ENCODE measurements at places on chromosomes 6 and 20.

DNA sequence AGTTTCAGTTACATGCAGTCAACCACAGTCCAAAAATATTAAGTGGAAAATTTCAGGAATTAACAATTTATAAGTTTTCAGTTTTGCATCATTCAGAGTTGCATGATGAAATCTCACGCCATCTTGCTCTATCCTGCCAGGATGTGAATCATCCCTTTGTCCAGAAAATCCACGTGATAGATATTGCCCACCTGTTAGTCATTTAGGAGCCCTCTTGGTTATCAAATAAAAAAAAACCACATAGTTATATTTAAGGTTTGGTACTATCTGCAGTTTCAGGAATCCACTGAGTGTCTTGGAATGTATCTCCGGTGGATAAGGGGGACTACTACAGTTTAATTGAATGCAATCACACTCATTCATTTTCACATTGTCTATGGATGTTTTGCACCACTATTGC is 1249.0 kb upstream of the CITED2 start:
- peak; percentile 91 for DNase-seq

DNA sequence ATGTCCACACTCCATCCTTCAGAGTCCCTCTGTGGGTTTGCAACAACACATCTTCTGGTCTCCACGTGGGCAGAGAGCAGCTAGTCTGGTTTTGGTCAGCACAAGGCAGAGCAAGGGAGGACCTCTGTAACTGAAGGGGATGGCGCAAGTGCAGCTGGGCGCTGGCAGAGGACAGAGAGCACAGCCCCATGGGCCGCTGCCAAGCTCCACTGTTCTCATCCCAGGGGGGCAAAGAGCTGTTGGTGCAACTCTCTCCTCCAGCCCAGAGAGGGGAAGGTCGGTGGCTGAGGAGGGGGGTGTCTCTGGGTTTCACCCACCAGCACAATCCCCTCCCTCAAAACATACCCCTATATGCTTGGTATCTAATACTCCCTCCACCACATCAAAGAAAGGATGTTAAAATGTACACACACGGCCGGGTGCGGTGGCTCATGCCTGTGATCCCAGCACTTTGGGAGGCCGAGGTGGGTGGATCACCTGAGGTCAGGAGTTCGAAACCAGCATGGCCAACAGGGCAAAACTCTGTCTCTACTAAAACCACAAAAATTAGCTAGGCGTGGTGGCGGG is 9.1 kb downstream of the ATP9A start:
- peak; percentile 43 for DNase-seq

- no peak for DNase-seq
Measured at GRCh38 chr6:154596009-154596408, 85.5 kb upstream of the CNKSR3 start.

GRCh38 chr6:107419733-107420132 is 39.6 kb downstream of the PDSS2 start:
- no peak for DNase-seq

DNA sequence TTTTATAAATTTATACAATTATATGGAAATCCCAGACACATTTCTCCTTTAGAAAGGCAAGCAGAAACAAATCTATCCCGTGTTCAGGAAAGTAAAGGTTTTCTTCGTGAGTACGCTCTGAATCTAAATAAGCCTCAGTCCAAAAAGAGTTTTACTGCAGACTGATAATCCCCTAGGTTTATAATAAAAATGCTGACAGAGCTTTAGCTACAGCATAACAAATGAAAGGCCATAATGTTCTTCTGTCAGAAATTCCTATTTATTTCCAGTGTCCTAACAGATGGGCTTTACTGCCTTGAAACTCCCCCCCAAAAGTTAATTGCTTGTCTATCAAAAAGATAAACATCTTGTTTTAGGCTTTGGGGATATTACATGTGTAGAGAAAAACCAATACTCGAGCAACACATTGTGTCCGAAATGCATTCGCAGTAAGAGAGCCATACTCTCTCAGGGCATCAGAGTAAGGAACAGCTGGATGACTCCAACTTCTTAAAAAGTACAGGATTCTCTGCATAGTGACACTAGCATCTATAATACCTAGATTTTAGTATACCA is 109.0 kb downstream of the PRKN start:
- no peak for DNase-seq

GRCh38 chr6:161198783-161199460 is 74.9 kb downstream of the AGPAT4 start:
- no peak for DNase-seq

- no peak for DNase-seq
Measured at GRCh38 chr6:117906507-117906957, 532 bp upstream of the SLC35F1 start.

- DNase-seq: no peak
Measured at GRCh38 chr6:11730641-11731040, 48.0 kb downstream of the ADTRP start.

DNA sequence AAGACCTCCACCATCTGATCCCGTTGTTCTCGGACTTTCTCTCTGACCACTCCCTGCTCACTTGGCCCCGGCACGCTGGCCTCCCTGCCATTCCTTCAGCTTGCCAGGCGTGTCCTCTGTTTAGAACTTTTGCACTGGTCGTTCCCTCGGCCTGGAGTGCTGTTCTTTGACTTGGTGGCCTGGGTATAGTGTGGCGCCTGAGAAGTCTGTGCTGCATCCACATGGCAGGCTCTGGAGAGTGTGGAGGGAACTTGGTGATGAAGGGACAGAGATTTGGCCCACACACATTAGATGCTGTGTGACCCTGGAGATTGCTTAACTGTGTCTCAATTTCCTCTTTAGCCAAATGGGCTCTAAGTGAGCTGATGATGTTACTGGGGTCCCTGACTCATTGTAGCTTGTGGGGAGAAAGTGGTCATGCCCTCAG is 13.0 kb upstream of the TGM2 start:
- DNase-seq: peak; percentile 44

DNA sequence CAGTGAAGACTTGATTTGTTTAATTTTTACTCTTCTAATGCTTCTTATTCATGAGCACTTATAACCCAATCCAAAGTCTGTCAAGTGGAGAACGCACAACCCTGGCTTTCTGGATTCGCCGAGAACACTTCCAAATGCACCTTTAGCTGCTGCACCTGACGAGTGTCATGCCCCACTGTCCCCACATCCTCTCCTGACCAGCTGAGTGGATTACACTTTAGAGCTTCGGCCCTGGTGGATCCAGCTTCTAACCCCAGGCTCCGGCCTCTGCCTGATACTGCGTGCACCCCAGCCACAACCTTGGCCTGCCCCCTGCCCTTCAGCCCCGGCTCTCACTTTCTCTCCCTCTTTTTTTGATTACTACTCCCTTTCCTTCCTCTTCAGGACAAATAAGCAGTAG is 258.8 kb downstream of the TMEM242 start:
- DNase-seq: no peak

GRCh38 chr20:47293631-47294030 is 62.9 kb downstream of the ZMYND8 start:
- DNase-seq: no peak

GRCh38 chr20:43238833-43239232 is 49.1 kb upstream of the PTPRT start:
- DNase-seq: no peak

DNA sequence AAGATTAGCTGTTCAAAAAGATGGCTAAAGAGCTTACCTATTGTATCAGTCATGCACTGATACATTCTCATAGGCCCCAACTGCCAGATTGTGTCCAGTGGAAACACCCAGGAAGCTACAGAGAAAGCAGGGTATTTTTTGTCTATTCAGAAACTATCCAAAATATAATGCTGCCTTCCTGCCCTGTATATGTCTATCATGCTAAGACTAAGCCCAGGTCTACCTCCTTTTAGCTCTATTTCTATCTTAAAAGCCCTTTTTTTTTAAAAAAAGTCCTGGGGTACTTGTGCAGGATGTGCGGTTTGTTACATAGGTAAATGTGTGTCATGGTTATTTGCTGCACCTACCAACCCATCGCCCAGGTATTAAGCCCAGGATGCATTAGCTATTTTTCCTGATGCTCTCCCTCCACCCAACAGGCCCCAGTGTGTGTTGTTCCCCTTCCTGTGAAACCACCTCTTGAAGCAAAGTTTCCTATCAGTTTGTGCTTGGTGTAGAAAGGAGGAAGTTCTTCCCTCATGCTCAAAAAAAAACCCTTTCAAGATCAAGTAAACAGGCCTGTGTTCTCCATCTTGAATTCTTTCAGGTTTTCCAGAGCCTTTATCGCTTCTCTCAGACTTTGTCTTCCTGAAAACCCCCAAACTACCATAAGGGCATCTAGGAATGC is 514 bp downstream of the DEFB129 start:
- DNase-seq: no peak

DNA sequence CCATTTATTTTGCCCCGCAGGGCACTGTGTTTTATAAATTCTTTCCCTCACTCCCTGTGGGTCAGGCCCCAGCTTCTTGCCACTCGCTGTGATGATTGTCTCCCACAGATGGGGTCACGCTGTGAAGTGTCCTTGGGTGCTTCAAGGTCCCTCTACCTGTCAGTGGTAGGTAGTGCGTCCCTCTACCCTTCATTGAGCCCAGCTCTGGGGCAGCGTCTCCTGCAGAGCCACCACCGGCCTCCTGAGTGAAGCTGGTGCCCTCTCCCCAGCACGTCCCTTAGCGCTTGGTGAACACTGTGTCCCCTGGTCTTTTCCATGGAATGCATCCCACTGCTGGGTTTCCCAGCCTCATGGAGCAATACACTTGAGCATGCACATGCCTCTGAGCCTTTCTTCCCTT is 108.2 kb downstream of the NRN1 start:
- DNase-seq: no peak

DNA sequence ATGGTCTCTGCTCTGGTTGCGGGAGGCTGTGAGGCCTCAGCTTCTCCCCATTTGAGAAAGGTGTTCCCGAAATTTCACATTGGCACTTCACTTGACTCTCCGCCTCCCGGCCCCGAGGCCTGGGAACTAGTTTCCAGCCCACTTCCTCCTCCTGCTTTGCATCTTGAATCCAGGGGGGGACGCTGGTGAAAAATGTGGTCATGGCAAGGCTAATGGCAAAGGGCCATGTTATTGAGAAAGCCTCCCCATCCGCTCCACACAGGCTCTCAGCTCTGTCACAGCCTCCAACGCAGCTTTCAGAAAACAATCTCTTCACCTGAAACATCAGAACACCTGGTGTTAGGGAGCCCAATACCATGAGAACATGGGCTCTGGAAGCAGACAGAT is 5.6 kb downstream of the PLAGL2 start:
- DNase-seq: no peak

- DNase-seq: no peak
Measured at GRCh38 chr20:47346172-47346571, 10.3 kb downstream of the ZMYND8 start.

GRCh38 chr6:27617700-27618689 is 145.1 kb upstream of the ZNF184 start:
- DNase-seq: no peak

- DNase-seq: peak; percentile 52
Measured at GRCh38 chr20:46928580-46929132, 34.0 kb downstream of the EYA2 start.

GRCh38 chr20:20317621-20318364 is 50.1 kb upstream of the INSM1 start:
- DNase-seq: no peak

DNA sequence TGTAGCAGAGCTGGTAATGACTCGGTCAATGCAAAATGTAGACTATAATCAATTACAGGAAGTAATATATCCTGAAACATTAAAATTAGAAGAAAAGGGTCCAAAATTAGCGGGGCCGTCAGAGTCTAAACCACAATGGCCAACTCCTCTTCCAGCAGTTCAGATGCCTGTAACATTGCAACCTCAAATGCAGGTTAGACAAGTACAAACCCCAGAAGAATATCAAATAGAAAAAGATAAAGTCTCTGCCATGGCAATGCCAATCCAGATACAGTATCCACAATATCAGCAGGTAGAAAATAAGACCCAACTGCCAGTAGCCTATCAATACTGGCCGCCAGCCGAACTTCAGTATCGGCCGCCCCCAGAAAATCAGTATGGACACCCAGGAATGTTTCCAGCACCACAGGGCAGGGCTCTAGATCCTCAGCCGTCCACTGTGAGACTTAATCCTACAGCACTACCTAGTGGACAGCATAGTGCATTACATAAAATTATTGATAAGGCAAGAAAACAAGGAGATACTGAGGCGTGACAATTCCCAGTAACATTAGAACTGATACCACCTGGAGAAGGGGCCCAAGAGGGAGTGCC is 158.4 kb downstream of the GPX5 start:
- peak; percentile 35 for DNase-seq

DNA sequence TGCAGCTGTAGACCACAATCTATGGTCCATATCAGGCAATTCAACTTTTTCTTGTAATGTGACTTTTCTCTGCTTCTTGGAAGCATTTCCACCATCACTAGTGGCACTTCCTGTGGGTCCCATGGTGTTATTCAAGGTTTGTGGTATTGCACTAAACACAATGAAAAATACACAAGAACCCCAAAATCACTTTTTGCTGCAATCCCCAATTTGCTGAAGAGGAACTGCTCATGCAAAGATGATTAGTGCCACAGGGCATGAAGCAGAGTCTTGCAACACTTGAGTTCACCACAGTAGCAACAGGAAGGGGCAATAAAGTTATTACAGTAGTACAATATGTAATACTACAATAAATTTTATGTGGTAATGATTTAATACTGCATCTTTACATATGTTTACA is 16.8 kb upstream of the TAAR1 start:
- DNase-seq: no peak

- peak; percentile 32 for DNase-seq
Measured at GRCh38 chr6:169163411-169163901, 90.2 kb downstream of the THBS2 start.

DNA sequence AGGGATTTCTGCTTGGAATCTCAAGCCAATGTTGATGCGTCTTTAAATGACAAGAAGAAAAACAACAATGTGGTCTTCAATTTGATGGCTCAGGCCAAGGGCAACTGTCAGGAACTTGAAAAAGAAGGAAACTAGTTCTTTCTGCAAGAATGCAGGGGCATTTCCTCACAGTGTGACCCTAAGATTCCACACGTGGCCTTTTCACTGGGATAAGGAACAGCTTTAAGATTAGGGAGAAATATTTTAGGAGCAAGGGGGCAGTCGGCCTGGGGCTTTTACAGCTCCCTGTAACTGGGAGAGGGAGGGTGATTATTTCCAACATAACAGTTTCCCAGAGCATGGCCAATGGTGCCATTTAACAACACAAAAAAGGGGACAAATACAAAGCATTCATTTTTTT is 39.4 kb upstream of the MRPS10 start:
- peak; percentile 19 for DNase-seq

GRCh38 chr6:113684382-113684901 is 172.7 kb upstream of the MARCKS start:
- no peak for DNase-seq

DNA sequence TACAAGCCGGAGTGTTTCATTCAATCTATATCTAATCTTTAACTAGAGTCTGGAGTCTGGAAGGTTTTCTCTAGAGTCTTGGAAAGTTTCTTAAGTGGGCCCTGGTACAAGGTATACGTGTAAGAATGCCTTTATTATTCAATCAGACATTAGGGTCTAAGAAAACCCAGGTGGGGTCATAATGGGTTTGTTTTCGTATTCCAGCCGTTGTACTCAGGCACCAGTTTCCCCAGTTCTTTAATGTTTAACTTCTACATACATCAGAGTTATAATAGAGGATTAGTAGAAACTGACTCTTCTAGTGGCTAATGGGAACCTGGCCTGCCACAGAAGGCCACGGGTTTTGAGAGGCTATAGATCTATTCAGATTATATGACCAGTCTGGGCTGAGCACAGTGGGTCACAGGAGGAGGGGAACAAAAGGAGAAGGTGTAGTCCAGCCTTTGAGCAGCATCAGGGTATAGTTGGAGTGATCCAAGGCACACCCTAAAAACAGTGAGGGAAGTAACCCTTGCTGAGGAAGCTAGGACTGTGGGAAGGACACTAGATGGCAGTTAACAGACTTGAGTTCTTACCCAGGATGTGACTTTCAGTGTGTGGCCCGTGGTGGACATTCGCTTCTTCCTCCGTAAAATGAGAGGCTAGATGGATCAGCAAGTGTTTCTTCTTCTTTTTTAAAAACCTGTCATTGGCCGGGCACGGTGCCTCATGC is 15.5 kb downstream of the FAM83B start:
- no peak for DNase-seq
